Stimulated activated naive CD8-positive, alpha-beta T cell treated with anti-CD3 and anti-CD28 coated beads, Interleukin-15, Interleukin-2, amounts not matched to agents 100 U/mL and 50 U/mL, for 24 hours (primary cell): ENCODE measurements at places on chromosomes 6 and 20.

DNA sequence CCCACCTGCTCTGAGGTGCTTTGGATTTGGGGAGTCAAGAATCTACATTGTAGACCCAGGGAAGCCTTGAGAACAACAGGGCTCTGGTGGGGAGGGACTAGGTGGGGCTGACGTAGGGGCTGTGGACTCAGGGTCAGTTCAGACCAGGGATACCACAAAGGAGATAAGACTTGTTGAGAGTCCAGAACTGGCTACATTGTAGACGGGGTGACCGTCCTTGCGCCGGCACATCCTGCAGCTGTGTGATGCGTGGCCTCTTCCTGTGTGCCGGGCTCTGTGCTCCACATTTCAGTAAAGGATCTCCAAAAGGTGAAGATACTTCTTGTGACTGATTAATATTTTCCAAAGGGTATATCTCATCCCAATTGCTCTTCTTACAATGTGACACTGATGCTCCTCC, 9.8 kb upstream of the TLDC2 start:
- DNase-seq: no peak

DNA sequence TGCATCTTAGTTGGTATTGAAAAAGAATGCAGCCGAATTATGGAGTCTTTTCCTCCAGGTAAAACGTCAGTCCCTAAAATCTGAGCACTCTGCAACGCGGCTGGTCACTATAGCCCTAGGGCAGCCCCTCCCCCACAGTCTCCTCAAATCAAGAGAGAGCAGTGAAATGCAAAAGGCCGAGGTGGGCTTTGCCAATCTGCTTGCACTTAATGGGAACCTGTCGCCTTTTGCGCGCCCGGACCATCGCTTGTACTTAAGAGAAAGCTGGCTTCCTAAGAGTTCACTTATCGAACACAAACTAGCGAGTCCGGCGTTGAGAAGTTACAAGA, 447 bp downstream of the MCM3 start:
- DNase-seq: peak; percentile 75

GRCh38 chr6:137522198-137522798, 28.1 kb upstream of the OLIG3 start:
- no peak for DNase-seq

DNA sequence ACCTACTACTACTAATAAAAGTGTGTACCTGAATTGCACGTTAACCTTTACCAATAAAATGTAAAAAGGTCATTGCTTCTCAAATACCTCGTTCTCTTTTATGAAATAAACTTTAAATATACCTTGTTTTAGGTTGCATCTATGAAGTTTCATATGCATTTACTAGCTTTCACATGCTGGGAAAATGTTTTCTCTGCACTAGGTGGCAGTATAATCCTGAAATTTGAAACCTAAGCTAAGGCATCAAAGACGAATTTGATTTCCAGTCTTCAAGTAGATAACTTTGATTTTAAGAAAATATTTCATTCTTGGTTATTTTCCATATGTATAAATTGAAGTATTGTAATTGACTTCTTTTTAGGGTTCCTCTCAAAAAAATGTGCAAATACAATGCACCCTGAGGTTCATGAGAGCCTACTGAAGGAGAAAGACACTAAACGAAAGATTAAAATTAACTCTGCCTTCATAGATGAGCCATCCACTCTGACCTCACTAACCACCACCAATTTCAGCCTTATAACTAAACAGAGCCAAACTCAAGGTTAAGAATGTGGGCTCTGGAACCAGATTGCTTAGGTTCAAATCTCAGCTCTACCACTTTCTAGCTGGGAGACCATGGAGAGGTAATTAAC, 7.3 kb upstream of the COL9A1 start:
- no peak for DNase-seq

GRCh38 chr6:134902074-134902861, 47.6 kb downstream of the ALDH8A1 start:
- DNase-seq: no peak

- DNase-seq: no peak
Measured at GRCh38 chr6:88111991-88112390, 54.2 kb downstream of the CNR1 start.

- peak; percentile 89 for DNase-seq
Measured at GRCh38 chr6:132512638-132513632, at the start of gene STX7. Gene STX7 (minus strand): TSS chr6:132513116. CDS start chr6:132503530, 9,586 bp downstream.

DNA sequence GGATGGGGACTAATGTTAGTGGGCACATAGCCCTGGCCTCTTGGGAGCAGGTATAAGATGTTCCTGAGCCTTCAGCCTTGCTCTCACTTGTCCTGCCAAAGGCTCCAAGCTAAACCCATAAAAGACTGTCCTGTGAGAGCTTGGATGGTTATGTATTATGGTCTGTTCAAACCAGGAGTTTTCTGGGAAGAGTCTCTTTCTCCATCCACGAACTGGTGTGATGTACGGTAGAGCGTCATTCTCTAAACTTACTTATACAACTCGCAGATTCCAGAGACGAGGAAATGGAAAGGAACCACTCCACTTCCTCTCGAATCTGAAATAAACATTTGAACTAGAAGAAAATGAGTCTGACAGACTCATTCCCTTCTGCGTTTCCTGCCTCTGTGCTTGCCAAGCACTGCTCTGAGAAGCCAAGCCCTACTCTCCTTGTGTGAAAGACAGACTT, 5.3 kb downstream of the SOBP start:
- DNase-seq: no peak

DNA sequence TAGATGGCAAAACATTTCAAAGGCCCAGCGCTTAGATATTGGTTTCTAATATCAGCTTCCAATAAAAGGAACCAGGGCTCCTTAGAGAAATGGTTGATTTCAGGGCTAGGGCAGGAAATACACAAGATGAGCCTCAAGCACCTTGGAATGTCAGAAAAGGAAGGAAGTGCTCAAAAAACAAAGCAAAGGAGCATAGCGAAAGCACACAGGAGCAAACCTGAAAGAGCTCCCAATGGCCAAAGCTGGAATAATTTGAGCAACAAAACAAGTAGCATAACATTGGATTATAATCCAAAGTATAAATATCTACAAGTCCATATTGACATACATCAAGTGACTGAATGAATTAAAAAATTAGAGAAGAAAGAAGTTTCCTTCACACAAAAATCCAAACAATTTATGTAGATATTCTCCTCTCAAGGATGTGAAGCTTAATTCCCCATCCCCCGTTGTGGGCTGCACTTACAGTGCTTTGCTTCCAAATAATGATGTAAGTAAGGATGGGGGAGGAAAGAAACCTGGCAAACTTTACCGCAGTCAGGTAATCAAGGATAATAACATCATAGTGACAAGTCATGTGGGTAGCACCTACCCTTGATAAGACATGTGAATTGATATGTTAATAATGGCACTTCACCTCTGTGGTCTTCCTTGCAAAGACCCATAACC, 132.9 kb upstream of the DST start:
- DNase-seq: no peak
